ENCODE measurements at places on chromosomes 1 and 21. TPM values are rescaled to one million over a fixed set of nuclear protein-coding genes. Genes with fewer than 3 reads are reported as not detected.

CD244 gene
- total RNA-seq: not detected

F5 gene
- not detected for total RNA-seq

AK5 gene
- 8.0 TPM for total RNA-seq

F3 gene
- 92.4 TPM for total RNA-seq

TAS1R1 gene
- total RNA-seq: not detected

OR6K3 gene
- total RNA-seq: not detected

NEK2 gene
- 1.3 TPM for total RNA-seq

OR2T11 gene
- not detected for total RNA-seq

ATP5PF gene
- total RNA-seq: 83.3 TPM

PRUNE1 gene
- total RNA-seq: 21.6 TPM

CNIH3 gene
- total RNA-seq: 4.3 TPM

CR1L gene
- total RNA-seq: not detected

FOXO6 gene
- 3.8 TPM for total RNA-seq

CRYBG2 gene
- 0.25 TPM for total RNA-seq

MX1 gene
- 8.7 TPM for total RNA-seq

BRDT gene
- total RNA-seq: not detected

L1TD1 gene
- total RNA-seq: under 0.01 TPM

TGFB2 gene
- total RNA-seq: 94.8 TPM

HES3 gene
- total RNA-seq: not detected

AMIGO1 gene
- 2.4 TPM for total RNA-seq

CD1D gene
- 0.49 TPM for total RNA-seq

ADAMTS5 gene
- total RNA-seq: 3.4 TPM

PTPRU gene
- 27.5 TPM for total RNA-seq

SMPDL3B gene
- total RNA-seq: 2.3 TPM

FCRL4 gene
- total RNA-seq: not detected

AADACL3 gene
- not detected for total RNA-seq

TEKT2 gene
- 0.51 TPM for total RNA-seq

CASZ1 gene
- 2.9 TPM for total RNA-seq

NES gene
- 13.4 TPM for total RNA-seq

ANKRD35 gene
- total RNA-seq: 0.13 TPM

EVI5 gene
- total RNA-seq: 22.2 TPM

SYDE2 gene
- total RNA-seq: 5.2 TPM

FOXE3 gene
- total RNA-seq: not detected

TFF2 gene
- not detected for total RNA-seq

HSPA13 gene
- total RNA-seq: 24.5 TPM

CD2 gene
- total RNA-seq: not detected

CNR2 gene
- total RNA-seq: not detected

TMEM167B gene
- 15.8 TPM for total RNA-seq

TRIM67 gene
- 1.1 TPM for total RNA-seq

OR2L13 gene
- total RNA-seq: not detected

DIRAS3 gene
- total RNA-seq: 17.6 TPM

SAMSN1 gene
- total RNA-seq: 0.13 TPM

SCP2 gene
- 45.8 TPM for total RNA-seq

CFAP126 gene
- not detected for total RNA-seq

ANGPTL3 gene
- total RNA-seq: not detected

BLACAT1 gene
- total RNA-seq: 0.63 TPM

FCGR3A gene
- total RNA-seq: not detected

FCRL1 gene
- not detected for total RNA-seq

CCDC181 gene
- total RNA-seq: 0.65 TPM

NCAM2 gene
- total RNA-seq: 0.51 TPM

AMPD1 gene
- not detected for total RNA-seq

Measured in mesangial cell (primary cell).